ENCODE measurements at places on chromosomes 4 and X.
A peak's percentile ranks its signal among the peaks of the same experiment; 100 is the strongest.

GRCh38 chrX:153153516-153153915 lies 25.6 kb upstream of the MAGEA1 start:
- DNase-seq = no peak

GRCh38 chrX:67544281-67545035 lies 637 bp downstream of the AR start:
- no peak for DNase-seq

DNA sequence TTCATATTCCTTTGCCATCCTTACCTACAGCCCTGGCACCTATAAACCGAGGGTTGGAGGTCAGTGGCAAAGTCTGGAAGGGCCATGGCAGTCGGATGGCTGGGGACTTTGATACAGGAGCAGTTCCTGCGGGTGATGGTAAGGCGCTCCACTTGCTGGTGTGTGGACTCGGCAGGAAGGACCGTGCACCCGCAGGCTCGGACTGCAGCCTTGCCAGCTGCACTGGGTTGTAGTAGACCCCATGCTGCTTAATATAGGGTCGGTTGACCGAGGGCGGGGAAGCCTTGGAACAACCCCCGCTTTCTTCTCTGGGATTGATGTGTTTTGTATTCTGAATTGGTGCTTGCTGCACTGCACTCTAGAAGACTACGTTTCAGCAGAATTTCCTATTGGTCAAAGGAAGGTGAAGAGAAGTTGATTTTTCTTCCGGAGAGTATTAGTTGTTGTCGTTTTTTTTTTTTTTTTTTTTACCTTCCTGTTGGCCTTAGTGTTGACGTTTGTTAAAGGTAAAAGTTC lies 638 bp downstream of the BLTP1 start:
- DNase-seq = peak; percentile 50

DNA sequence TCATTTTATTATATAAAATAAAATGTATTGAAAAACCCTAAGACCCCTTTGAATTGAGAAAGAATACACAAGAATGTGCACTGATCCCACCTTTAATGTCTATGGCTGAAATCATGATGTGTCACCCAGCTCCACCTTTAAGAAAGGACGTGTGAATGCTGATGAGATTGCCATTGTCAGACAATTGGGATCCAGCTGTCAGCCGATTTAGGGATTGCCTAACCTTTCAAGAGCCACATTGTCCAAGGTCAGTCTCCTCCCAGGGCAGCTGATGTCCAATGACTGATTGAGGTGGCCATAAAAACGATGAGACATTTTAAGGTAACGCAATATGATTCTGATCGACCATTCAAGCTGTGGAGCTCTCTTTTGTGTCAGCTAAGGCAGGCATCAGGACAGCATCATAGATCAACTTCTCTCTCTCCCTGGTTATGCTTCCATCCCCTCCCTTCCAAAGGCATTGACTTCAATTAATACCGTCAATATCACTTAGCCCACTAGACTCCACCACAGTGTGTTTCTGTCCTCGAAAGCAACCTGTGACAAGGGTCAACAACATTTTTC lies 1676.4 kb downstream of the PCDH7 start:
- no peak for DNase-seq

DNA sequence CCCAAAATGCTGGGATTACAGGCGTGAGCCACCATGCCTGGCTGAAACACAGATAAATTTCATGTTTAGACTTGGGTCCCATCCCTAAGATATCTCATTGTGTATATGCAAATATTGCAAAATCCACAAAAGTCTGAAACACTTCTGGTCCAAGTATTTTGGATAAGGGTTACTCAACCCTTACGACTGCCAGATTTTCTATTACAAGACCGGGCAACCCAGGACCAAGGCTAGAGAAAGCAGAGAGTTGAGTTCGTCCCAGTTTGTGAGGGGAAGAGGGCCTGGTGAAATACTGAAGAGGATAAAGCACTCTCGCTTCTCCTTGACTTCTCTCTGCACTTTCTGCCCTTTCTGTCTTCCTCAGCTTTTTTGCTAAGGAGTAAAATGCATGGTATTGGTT lies 34.5 kb downstream of the ZFX start:
- DNase-seq = no peak

- DNase-seq = no peak
Observed at GRCh38 chrX:108811891-108812290, 75.5 kb upstream of the IRS4 start.

- no peak for DNase-seq
Observed at GRCh38 chr4:141635736-141636081, 674 bp upstream of the IL15 start.

- DNase-seq = peak; percentile 2
Observed at GRCh38 chr4:86043755-86044592, 315.9 kb downstream of the MAPK10 start.

GRCh38 chr4:13484749-13485221 lies 645 bp upstream of the RAB28 start:
- no peak for DNase-seq

DNA sequence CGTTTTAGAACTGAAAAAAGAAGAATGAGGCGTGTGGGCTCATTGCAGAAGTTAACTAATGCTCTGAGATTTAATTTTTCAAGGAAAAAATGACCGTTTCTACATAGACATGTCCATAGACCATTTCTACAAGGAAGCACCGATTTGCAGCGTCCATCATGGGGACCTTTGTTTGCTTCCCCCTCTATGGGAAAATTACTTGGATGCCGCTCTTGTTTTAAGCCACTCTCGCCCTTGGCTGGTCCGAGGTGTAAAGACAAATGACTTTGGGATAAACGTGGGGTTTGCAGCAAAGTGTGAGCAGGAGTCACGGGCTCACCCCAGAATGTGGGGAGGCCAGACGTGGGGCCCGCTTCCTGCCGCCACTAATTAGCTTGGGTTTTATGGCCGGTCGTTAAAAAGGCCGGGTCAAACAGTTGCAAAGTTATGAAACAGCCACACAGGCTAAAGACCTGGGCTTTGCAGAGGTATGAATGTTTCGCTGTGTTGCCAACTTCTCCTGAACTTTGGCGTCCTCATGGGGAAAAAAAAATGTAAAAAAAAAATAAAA lies 235.9 kb downstream of the SHOX start:
- DNase-seq = no peak

GRCh38 chr4:15186806-15187205 lies 184.5 kb downstream of the CPEB2 start:
- no peak for DNase-seq
